ENCODE measurements at places on chromosomes 12 and 14.

DNA sequence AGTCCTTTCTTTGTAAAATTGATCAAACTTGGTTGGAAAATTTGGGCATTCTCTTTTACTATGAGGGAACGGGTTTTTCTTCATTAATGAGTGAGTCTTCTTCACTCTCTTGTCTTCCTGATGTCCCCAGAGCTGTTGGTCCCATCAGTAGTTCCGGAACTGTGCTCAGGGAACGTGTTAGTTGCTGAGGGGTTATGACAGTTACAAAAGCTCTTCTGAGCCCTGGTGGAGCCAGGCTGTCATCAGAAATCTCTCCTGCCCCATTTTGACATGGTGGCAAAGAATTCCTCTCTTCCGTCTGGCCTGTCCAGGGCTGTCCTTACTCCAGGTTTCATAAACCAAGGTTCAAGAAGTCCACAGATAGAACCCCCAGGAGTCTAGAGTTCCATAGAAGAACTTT lies 208.5 kb downstream of the SLC41A2 start:
- no peak for DNase-seq

DNA sequence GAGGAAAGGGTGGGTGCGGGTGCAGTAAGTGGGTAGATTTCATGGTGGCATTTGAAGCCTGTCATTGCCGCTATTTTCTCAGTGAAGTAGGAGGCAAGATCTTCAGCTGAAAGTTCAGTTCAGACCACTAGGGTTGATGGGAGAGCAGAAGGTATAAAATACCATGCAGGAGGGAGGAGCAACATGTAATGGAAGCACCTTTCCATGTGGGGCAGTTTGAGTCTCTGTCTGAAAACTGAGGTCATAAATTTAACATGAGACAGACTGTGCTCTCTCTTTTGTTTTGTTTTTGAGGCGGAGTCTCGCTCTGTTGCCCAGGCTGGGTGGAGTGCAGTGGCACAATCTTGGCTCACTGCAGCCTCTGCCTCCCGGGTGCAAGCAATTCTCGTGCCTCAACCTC lies 22.7 kb downstream of the LRRC74A start:
- no peak for DNase-seq

DNA sequence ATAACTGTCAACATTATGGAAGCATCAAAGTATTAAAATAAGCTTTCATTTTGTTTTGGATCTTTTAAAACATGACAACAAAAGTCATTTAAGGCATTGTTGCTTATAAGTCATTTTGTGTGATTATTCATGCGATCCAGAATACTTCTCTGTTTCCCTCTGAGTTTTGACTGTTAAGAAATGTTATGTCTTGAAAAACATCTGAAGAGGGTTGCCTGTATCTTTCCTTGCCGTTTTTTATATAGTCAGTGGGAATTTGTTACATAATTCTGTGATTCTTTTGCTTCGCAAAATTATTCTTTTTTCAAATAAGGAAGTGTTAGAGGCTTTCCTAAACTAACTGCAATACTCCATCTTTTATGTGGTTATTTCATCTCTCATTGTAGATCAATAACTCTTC lies 78.7 kb downstream of the SAMD4A start:
- no peak for DNase-seq

- no peak for DNase-seq
Measured at GRCh38 chr12:108856428-108857157, 790 bp downstream of the SSH1 start.

DNA sequence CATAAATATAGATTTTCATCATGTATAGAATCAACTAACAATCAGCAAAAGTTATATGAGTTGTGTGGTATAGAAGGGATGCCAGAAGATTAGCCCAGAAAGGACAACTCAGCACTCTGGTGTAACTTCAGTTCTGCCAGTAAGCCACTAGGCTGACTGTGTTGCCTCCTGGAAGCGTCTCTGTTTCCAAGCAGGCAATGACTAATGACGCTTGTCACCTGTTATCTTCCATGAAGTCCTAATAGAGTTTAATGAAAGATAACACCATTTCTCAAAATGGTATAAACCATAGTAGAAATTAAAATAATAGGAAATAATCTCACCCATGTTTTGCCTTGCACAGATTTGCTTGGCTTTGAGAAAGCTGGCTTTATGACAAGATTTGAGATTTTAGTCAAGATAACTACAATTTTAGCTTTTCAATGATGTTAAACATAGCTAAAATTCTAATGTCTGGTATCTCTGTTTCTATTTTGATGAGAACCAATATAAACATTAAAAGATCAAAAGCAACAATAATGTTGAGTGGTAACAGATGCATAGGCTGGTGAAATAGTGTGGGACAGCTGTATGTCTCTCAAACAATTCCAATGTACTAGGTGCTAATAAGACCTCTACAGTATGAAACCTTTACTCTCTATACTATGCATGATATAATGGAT lies 9.0 kb upstream of the RNU6-7 start:
- DNase-seq, result no peak

DNA sequence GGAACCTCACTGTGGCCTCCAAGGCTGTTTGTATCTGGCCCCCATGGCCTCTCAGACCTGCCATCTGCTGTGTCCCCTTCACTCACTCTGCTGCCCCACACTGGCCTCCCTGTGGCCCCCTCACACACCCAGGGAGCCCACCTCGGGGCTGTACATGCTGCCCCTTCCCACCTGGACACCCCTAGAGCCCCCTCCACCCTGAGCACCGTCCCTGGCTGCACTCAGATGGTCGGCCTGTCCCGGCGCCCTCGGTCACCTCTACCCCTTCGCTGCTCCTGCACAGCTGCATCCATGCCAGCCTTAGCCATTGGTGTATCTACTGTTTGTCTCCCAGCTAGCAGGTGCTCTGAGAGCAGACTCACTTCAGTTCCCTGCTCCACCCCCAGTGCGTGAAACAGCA lies 144.4 kb downstream of the RIMBP2 start:
- DNase-seq, result no peak

DNA sequence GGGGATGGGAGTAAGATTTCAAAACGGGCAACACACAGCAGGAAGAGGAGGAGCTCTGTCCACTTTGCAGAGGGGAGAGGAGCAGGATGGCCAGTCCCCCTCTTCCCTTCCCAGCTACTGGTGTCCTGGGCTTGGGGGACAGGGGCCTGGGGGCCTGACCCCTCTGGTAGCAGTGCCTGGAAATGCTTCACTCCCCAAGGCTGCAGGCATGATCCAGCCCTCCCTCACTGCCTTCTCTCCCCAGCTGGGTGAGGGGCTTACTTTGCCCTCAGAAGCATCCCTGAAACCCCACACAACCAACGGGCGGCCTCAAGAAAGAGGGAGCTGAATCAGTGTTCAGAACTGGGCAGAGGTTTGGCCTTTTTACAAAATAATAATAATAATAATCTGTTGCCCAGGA lies 279.5 kb downstream of the DPF3 start:
- DNase-seq, result no peak

- peak; percentile 53 for DNase-seq
Measured at GRCh38 chr14:70073924-70074566, 114.7 kb downstream of the SLC8A3 start.

GRCh38 chr12:105580821-105581352 lies 250.4 kb downstream of the C12orf75 start:
- DNase-seq, result no peak

All from hepatic stellate cell (primary cell).